ENCODE measurements at places on chromosomes 7 and 10.

GRCh38 chr7:121138262-121138933 lies 149.9 kb downstream of the CPED1 start:
- DNase-seq, result no peak

- peak; percentile 84 for DNase-seq
Measured at GRCh38 chr7:100827330-100828226, at the start of gene EPHB4. Gene EPHB4, minus strand, starts transcription at chr7:100827523. Its CDS starts 493 bp downstream, at chr7:100827030.

- no peak for DNase-seq
Measured at GRCh38 chr10:93553482-93554315, 12.8 kb upstream of the FFAR4 start.

GRCh38 chr10:93113042-93113441 lies 39.3 kb downstream of the CYP26A1 start:
- DNase-seq, result no peak

DNA sequence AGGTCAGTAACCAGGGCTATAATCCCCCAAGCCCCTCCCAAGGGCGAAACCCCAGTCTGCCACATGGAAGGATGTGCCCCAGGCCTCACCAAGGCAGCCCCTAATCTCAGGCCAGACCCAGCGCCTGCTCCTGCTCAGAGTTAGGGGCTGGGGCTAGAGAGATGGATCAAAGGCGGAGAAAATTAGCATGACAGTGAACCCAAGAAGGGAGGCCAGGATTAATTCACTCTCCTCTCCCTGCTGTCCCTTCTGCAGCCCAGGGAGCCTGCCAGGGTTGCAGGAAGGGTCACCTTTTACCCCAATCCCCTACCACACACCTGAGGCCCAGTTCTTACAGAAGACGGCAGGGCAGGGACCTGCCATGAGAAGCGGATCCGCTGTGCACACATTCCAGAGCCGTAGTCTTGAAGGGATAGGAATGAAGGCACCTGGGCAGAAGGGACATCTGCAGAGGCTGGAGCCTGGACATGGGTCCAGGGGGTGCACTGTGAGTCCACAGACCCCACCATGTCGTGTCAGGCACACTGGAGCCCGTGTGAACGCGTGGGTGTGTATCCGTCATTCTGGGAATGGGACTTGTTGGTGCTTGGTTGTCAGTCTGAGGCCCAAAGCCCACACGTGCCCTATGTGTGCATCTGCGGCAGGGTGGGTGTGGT lies 11.9 kb upstream of the ZMIZ1 start:
- peak; percentile 13 for DNase-seq

- DNase-seq, result no peak
Measured at GRCh38 chr10:132848291-132848701, 62.3 kb upstream of the NKX6-2 start.

DNA sequence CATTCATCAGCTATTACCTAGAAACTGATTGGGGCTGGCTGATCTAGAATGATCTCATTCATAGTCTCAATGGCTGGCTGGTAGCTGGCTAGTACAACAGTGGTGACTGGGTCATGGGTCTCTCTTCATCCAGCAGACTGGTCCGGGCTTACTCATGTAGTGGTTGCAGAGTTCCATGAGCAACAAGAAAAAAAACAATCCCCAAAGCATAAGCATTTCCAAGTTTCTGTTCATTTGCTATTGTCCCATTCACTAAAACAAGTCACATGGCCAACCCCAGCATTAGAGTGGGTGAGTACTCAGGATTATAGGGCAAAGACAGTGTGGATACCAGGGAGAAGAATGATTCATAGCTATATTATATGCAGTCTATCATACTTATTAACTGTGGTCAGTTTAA lies 85.2 kb upstream of the SEMA3C start:
- DNase-seq, result no peak

DNA sequence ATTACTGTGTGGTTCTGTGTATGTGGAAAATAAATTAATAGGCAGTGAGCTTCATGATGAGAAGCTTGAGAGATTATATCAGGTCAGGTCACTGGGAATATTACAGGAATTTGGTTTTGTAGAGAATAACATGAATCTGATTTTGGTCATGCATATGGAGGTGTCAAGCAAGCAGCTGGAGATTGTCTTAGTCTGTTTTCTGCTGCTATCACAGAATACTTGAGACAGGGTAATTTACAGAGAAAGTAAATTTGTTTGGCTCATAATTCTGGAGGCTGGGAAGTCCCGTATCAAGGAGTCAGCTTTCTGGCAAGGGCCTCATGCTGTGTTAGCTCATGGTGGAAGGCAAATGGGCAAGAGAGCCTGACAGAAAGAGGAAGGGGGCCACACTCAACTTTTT lies 120.7 kb upstream of the FAM3C start:
- no peak for DNase-seq

DNA sequence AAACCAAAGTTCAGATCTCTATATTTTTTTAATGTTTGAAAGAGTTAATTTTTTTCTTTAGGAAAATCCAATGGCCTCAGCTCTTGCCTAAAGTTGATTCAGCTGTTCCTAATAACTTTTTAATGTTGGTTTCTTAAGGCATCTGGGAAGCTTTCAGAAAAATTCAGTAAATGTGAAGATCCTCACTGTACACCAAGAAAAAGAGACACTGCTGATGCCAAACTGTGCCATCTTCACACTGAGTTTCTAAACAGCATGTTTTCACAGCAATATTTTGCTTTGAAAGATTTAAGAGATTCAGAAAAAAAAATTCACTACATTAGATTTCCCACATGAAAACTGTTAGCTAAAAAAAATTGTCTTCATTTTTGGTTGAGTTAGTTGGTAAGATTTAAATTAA lies 249.4 kb downstream of the NEBL start:
- no peak for DNase-seq

DNA sequence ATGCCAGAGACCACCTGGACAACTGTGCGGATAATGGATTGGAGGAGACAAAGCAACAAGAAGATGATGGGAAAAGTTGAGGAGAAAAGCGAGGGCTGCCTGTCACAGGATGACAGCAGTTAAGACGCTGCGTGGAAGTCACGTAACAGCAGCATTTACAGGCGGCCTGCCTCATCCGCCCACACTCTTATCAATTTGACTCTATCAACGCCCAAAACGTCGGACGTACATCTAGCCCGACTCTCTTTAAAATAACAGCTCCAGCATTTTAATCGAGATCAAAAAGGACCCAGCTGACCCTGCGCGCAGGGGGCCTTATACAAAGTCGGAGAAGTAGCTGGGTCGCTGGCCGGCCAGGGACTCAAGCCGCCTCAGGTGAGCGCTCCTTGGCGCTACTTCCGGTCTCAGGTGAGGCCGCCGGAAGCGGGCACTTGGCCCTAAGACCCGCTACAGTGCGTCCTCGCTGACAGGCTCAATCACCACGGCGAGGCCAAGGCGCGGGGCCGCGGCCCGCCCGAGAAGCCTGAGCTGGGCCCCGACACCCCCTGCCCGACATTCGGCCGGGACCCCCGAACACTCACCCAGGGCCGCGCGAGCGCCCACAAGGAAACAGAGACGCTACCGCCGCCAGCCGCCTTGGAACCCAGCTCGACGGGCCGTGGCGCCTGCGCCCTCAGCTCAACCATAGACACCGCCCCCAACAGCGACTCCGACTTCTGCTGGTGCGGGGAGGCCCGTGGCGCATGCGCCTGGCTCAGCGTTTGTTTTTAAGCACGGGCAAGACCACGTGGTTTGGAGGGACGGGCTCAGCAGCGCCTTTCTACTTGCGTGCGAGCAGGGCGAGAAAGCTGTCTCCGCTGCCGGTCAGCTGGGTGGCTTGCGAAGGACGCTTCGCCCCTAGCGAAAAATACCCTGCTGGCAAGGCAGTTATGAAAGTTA lies at the start of gene ERCC6:
Gene ERCC6, minus strand, starts transcription at position 741 of the 939 bp plus-strand sequence.
- DNase-seq, result peak; percentile 98

DNA sequence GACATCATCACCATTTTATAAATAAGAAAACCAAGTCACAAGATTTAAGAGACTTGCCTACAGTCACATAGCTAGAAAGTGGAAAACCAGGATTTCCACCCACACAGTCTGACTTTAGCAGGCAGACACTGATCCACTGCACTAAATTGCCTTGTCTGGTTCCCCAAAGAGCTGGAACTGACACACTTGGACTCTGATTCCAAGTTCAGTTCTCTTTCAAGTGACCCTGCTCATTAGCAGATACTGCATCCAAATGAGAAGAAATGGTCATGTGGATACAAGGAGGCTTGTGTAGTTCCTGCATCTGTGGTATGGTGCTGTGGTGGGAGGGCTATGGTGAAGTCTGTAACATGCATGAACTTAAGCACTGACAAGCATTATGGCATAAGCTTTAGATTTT lies 180.1 kb upstream of the MKLN1 start:
- no peak for DNase-seq

DNA sequence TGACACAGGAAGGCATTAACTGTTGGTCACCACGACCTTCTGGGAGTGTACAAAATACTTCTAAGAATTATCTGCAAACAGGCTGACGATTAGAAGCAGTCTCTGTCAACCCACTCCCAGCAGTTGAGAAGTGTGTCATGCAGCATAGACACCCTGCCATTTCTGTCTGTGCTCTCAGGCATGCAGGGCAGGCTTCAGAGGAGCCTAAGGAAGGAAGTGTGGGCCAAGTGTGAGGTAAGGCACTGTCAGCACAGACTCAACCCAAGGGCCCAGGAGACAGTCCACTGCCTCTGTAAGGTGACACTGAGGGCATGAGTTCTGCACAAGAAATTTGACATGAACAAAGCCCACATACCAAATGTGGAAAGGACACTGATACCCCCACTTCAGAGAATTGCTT lies 109.0 kb upstream of the VIPR2 start:
- no peak for DNase-seq

DNA sequence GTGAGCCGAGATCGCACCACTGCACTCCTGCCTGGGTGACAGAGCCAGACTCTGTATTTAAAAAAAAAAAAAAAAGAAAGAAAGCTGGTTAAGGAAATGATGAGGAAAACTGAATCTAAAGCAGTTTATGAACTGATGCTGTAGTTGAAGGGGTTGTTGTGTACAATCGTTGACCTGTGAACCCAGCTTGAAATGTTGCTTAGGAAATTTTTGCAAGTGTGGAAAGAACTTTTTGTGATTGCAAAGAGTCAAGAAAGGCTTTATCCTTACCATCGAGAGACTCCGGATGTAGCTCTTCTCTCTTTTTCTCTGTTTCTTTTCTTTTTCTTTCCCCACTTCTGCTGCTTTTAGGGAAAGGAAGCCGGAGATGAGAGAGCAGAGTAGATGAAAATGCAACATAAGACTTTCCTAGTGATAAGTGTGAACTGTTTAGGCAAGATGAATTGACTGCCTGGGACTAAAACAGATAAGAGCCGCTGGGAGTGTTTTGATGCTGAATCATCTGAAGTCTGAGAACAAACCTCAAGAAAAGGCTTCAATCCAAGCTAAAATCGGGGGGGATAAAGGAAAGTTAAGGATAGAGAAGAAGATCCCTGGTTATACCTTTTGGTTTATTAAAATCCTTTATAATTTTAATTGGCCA lies 69.0 kb downstream of the TAF3 start:
- DNase-seq, result no peak

GRCh38 chr7:35519971-35520809 lies 174.7 kb downstream of the HERPUD2 start:
- DNase-seq, result peak; percentile 77

GRCh38 chr7:27031289-27032172 lies 64.3 kb downstream of the HOXA1 start:
- no peak for DNase-seq

DNA sequence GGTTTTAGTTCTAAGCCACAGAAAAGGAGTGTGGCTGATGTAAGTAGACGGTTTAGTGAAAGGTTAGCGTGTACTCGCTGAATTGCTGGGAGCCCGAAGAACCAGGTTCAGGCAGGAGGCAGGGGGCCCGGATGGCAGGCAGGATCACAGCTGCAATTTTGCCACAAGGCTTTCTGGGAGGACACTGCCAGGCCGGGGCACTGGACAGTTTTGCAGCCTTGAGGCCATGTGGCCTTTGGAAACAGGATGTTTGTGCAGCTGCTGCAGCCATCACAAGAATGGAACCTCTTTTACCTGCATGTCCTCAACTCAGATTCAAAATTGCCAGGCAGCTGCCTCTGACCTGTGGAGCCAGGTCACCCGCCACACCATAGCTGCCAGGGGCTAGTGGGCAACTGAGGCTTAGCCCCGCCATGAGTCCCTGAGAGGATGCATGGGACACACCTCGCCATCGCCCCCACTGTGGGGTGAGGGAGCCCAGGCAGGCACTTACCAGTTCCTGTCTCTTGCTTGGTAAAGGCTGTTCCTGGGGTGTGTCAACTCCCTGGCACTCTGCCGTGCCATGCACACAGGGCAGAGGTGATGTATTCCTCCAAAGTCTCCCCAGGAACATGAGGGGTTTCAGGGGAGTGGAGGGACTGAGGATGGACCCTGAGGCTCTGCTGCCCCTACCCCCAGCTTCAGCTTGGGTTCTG lies 188.6 kb downstream of the RPS24 start:
- DNase-seq, result no peak

- DNase-seq, result peak; percentile 10
Measured at GRCh38 chr7:2046581-2047565, 185.9 kb downstream of the MAD1L1 start.

GRCh38 chr10:103554488-103555324 lies 61.2 kb downstream of the NEURL1 start:
- peak; percentile 49 for DNase-seq

GRCh38 chr10:99917963-99918825 lies 91.6 kb downstream of the DNMBP start:
- DNase-seq, result peak; percentile 29

DNA sequence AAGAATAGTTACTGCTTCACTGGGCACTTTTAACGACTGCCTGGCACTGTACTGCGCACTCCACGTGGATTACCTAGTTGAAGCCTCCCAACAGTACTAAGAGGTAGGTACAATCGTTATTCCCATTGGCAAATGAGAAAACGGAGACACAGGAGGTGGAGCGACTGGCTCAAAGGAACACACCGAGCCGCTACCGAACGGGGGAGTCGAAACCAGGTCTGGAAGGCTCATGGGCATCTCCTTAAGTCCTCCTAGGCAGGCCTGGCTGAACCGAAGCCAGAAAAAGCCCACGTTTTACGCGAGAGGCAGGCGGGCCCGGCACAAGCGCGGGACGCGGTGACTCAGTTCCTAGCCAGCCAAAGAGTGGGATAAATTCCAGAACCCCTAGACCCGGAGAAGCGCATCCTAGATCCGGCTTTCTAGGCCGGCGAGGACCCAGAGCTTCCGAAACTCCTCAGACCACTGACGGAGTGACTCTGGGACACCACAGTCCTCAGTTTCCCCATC lies 472 bp downstream of the PDAP1 start:
- DNase-seq, result peak; percentile 39

GRCh38 chr10:33817605-33818004 lies 483.1 kb upstream of the NRP1 start:
- no peak for DNase-seq

GRCh38 chr7:133582766-133583523 lies 330.1 kb downstream of the EXOC4 start:
- DNase-seq, result no peak

GRCh38 chr10:126972635-126973414 lies 67.6 kb downstream of the DOCK1 start:
- no peak for DNase-seq
